Coronary artery (tissue), 2 donors: ENCODE measurements at places on chromosomes 1 and 21.

GRCh38 chr1:71733121-71733520 is 549.2 kb downstream of the NEGR1 start:
- no peak for DNase-seq

DNA sequence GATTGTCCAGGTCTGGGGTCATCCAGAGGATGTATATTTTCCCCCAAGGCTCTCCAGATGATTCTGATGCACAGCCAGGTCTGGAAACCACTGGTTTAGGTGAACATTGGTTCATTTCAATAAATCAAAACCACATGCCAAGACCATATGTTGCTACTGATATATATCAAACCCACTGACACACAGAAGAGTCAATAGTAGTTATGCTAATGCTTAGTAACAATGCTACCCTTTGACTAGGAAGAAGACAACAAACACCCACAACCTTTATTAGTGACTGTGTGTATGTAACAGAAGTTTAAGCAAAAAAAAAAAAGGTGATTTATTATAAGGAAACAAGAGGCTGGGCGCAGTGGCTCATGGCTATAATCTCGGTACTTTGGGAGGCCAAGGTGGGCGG is 35.6 kb upstream of the POU2F1 start:
- DNase-seq: no peak

- DNase-seq: no peak
Observed at GRCh38 chr1:111887385-111887784, 102.1 kb downstream of the KCND3 start.

DNA sequence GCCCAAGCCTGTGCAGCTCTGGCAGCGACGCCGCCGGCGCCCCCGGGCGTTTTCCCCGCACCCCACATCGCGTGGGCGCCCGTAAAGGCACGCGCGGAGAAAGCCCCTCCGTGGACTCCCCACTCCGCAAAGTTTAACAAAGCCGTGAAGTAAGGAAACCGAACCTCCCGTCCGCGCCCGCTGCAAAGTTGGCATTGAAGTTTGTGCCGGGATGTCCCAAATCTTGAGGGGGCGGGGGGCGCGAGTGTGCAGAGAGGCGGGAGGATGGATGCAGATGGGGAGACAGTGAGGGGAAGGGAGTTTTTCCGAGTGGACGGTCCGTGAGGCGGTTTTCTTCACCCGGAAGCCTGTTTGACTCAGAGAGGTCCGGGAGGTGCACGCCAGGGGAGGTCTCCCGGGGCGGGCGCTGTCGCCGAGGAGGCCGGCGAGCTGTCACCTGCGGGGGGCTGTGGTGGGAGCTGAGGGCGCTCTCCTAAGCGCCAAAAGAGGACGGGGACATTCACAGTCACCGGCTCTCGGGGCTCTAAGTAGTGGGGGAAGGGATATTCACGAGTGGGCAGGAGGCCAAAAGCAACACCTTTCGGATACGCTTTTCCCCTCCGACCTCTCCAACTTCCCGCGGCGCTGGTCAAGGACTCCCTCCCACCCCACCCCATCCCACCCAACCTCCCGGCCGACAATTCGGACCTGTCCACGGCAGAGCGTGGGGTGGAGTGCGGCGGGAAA is 1.3 kb downstream of the WLS start:
- peak; percentile 77 for DNase-seq

GRCh38 chr1:150987924-150988323 is 5.8 kb downstream of the ANXA9 start:
- no peak for DNase-seq

DNA sequence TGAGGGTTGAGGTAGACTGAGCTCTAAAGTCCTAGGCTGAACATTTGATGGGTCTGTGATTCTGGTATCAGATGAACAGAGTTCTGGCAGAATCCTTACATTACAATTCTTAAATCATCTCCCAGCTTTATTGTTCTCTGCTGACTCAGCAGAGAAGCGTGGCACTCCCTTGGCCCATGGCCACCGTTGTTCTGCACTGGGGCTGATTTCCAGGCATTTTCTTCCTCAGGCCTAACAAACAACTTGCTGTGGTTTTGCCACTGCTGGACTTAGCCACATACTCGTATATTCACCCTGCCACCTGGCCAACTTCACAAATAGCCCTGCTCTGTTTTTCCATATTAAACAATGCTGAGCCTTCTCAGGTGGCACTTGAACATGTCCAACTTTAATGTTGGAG is 223.2 kb downstream of the TNR start:
- no peak for DNase-seq
